ENCODE measurements at places on chromosomes 3 and 15.
A peak's percentile ranks its signal among the peaks of the same experiment; 100 is the strongest.

DNA sequence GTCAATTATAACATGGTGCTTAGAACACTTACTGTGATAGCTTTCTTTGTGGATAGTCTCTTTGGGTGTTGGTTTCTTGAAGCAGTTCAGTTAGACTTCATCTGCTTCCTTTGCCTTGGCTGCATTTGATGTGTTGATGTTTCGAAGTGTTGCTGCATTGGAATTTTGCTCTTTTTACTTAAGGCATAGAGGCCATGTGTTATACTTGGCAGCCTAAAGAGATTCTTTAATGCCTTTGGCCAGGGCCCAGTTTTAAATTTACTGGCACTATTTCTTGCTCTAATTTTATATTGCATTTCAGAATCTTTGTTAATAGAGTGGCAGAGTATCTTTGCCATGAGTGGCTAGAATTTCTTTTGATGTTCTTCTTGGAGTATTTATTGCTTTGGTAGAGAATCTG is 21.2 kb downstream of the NR1D2 start:
- H3K4me3 ChIP-seq, result no peak overlapping the region
- peaks cover 38% of the 10 kb centered on the region for H3K36me3 ChIP-seq
- no peaks in the 10 kb centered on the region for H3K27me3 ChIP-seq

DNA sequence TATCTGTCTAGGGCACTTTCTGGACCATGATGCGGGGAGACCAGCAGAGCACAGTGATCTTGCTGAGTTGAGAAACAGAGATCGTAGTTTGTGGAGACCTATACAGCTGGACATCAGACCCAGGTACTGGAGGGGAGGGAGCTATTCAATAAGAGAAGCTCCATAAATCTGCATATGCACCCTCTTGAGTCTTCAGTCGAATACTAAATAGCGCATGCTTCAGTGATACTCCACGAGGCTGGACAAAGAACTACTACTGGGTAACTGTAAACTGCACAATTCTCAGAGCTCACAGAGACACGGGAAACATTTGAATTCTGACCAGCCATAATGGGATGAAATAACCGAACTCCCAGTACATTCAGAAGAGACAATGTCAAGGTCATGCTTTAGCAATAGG is 49.7 kb downstream of the MINAR1 start:
- no peak overlapping the region for H3K27ac ChIP-seq
- H3K36me3 ChIP-seq, result no peaks in the 10 kb centered on the region
- H3K4me3 ChIP-seq, result no peak overlapping the region
- no peak for DNase-seq

DNA sequence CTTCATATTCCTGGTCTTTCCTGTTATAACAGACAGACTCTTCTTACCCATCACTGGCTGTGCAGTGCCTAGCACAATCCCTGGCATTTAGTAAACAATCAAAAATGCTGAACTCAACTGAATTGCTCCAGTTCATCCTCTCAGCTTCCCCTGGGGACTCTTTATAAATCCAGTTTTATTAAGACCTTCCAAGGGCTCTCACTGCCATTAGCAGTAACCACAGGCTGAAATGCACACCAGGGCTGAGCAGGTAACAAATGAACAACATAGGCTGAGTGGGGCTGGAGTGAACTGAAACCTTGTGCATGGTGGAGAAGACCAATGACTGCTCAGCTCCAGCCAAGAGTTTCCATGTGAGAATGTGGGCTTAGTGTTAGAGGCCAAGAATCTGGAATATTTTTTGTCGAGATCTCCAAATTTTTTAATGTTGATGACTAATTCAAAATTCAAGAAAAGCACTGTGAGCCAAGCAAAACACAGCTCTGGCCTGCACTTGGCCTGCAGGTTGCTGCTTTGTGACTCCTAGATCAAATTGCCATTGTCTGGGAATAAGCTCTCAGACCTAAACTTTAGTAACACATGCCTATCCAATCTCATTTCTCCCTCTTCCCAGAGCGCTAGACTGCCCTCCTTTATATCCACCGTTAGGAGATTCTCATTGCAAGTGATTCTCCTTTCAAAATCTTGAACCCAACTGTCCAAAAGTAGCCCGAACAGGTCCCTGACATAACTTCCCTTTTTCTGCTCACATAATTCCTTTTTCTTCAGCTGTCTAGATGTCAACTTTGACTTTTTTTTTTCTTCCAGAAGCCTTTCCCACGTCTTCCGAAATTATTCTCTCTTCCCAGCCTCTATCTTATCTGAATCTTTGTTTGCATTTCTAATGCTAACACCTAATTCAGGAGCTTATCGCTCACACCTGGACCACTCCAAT is 7.4 kb downstream of the SQOR start:
- no peak for DNase-seq
- no peaks in the 10 kb centered on the region for H3K36me3 ChIP-seq
- H3K4me3 ChIP-seq, result no peak overlapping the region
- H3K27me3 ChIP-seq, result no peaks in the 10 kb centered on the region
- no peak overlapping the region for H3K27ac ChIP-seq

DNA sequence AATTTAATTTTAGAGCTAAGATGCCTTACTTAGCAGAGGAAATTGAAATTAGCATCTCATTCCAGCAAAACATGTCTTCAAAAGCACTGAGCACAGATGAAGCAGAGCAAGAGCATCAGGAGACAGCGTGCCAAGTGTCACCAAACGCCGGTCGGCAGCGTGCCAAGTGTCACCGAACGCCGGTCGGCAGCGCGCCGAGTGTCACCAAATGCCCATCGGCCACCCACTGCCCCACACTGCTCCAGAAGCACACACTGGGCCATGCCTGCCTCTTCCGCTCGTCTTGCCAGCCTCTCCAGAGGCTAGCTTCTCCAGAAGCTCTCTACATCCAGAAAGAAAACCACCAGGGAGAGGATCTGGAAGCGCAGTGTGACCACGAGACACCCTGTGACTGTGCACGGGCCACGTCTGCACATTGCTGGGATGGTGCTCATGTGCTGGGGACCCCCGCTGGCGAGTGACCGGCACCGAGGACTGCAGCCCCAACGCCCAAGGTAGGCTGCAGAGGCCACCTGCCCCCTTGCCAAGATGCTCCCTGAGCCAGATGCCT is 37.8 kb downstream of the CYFIP1 start:
- H3K4me3 ChIP-seq, result no peak overlapping the region
- DNase-seq, result no peak
- peaks cover 10% of the 10 kb centered on the region for H3K4me1 ChIP-seq
- H3K36me3 ChIP-seq, result peaks cover 37% of the 10 kb centered on the region
- no peaks in the 10 kb centered on the region for H3K27me3 ChIP-seq

DNA sequence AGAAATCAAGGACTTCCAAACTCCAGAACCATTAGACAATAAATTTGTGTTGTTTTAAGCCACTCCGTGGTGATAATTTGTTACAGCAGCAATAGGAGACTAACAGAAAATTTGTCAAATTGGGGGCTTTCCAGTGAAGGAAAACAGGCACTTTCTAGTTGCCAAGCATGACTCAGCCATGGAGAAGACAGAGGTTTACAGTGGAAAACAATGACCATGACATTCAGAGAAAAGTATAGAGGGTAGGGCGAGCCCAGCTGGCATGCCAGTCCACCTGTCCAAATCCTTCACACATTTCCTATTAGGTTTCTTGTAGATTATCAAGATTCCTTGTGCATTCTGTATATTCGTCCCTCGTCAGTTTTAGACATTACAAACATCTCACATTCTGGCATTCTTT is 24.9 kb downstream of the SLCO2A1 start:
- no peaks in the 10 kb centered on the region for H3K4me1 ChIP-seq
- H3K4me3 ChIP-seq, result no peak overlapping the region

DNA sequence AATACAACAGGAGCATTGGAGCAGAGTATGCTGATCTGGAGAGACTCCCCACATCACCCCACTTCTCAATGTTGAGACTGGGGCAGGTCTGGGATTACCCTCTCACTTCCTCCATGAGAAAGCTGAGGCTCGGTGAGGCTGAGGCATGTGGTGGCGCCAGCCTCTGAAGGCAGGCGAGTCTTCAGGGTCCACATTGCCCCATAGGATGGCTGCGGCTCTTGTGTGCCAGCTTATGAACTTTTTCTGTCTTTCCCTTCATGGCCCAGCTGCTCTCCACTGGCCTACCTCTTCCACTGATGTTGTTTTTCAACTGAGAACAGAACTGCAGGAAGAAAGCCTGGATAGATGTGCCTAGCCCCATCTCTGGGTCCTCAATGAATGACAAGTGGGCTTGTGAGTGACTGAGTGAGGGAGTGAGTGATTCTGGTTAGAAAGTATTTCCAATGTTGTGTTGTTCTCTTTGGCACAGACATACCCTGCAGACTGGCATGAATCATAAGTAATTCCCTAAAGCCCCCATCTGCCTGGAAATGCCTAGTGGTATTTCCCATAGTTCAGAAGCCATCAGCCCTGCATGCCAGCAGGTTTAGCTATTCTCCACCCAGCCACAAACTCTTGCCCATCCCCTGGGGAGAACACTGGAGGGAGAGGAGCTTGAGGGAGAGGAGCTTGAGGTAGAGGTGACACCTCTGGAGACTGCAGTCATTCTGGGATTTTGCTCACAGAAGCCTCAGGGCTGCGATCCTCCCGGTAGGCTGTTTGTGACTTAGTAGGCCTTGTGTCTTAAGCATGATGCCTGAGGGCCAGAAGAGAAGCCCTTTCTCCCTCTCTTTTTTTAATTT is 56.9 kb downstream of the AMOTL2 start:
- no peak overlapping the region for H3K27ac ChIP-seq
- H3K36me3 ChIP-seq, result no peaks in the 10 kb centered on the region
- peaks cover 24% of the 10 kb centered on the region for H3K4me1 ChIP-seq
- DNase-seq, result no peak
- no peak overlapping the region for H3K4me3 ChIP-seq

DNA sequence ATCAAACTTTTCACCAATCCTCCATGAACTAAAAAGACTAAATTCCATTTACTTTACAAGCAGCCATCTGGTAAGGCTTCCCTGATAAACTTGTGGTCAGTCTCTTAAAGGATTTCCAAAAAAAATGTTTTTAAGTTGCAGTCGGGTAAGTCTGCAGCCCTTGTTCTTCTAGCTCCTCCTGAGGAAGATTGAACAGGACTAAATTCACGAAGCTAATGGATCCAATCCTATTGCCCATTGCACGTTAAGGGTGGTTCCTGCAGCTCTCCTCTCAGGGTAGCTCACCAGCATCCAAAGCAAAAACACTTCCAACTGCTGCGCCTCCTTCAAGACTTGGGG is 2.8 kb downstream of the HES1 start:
- H3K4me3 ChIP-seq, result peak overlapping the region; percentile 52
- H3K36me3 ChIP-seq, result peaks cover 4% of the 10 kb centered on the region
- no peaks in the 10 kb centered on the region for H3K27me3 ChIP-seq
- H3K4me1 ChIP-seq, result peaks cover 39% of the 10 kb centered on the region
- DNase-seq, result no peak

DNA sequence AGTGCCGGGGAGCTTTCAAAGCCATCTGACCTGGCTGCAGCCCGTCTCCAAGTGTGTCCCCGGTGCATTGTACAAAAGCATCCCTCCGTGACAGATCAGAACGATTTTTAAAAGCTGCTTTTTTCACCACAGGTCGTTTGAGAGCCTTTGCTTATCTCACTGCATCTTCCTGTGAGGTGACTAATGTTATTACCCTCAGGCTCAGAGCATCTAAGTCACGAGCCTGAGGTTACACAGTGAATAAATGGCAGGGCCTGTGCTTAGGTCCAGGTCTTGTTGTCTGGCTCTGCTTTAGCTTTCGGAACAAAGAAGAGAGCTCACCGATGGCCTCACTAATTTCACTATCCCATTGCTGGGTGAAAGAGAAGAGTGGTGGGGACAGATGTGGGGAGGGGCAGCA is 83.3 kb downstream of the SEC22A start:
- no peak for DNase-seq
- H3K36me3 ChIP-seq, result no peaks in the 10 kb centered on the region
- H3K4me1 ChIP-seq, result no peaks in the 10 kb centered on the region
- H3K27ac ChIP-seq, result no peak overlapping the region
- no peak overlapping the region for H3K4me3 ChIP-seq
- no peaks in the 10 kb centered on the region for H3K27me3 ChIP-seq

DNA sequence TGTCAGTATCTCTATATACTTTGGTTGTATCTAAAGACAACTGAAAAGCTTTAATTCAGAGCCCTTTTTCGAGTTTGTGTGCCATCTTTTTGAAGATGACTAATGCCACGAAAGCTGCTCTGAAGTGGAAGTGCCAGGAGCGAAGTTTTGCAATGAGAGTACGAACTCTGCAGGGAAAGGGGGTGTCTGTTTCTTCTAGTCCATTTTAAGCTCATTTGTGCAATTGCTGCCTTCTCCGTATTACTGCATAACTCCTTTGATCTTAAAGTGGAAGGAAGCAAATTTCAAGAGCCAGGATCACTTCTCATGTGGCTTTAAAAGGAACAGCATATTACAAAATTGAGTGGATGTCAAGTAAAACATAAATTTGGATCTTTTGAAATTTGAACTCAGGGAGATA is 245.3 kb downstream of the FEZF2 start:
- no peak overlapping the region for H3K27ac ChIP-seq
- no peaks in the 10 kb centered on the region for H3K36me3 ChIP-seq
- no peak overlapping the region for H3K4me3 ChIP-seq
- H3K4me1 ChIP-seq, result peaks cover 7% of the 10 kb centered on the region
- no peak for DNase-seq

DNA sequence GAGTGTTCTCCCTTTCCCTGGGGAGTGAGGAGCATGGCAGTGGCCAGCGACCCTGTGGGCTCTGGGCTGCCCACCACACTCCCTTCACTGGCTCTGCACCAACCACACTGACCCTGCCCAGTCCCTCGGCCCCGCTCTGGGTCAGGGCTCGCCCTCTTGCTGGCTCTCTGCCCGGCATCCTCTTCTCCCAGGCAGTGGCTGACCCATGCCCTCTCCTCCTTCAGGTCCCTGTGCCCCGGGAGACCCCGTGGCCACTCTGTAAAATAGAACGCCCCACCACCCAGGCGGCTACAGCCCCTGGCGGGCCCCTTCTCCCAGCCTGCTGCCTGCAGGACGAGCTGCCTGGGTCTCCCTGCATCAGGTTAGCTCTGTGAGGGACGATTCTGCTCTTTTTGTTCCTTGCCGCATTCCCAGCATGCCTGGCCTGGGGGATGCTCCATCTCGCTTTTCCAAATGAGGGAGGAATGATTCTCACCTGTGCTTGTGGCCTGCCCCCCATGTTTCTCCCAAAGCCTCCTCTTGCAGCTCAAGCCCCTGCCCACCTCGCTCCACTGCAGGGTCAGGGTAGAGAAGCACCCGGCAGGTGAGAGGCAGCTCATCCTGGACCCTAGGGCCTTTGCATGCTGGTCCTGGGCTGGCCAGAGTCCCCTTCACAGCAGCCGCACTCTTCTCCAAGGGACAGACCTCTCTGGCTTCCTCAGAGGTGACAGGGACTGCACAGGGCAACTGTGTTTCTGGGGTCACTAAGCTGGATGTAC is 14.5 kb upstream of the CFAP100 start:
- no peak overlapping the region for H3K4me3 ChIP-seq
- H3K4me1 ChIP-seq, result no peaks in the 10 kb centered on the region
- no peak for DNase-seq
- H3K27ac ChIP-seq, result no peak overlapping the region

All from thyroid gland (tissue), 4 donors.